GM12878 (cell line): ENCODE measurements at places on chromosomes 5 and 9. TPM values are rescaled to one million over a fixed set of nuclear protein-coding genes. Genes with fewer than 3 reads are reported as not detected.

DNA sequence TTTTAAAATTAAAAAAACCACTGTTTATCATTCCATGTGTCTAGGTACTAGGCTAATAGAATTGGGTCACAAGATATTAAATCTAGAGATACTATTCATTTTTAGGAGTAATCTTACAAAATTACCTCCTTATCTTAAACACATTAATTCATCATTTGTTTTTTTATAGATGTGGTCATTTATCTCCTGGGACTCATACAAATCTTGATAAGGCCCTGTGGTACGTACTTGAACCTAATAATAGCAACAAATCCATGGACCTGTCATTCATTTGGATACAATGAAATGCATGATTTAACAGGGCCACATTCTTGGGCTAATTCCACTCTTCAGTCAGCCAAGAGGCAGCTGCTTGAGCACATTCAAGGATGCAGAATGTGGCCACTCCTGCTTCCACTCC is 66.4 kb upstream of the MARCHF11 start:
- H3K36me3 ChIP-seq, result no peaks in the 10 kb centered on the region
- H3K4me3 ChIP-seq, result no peak overlapping the region
- H3K27me3 ChIP-seq, result no peaks in the 10 kb centered on the region
- no peaks in the 10 kb centered on the region for H3K4me1 ChIP-seq
- DNase-seq, result no peak

- H3K4me3 ChIP-seq, result no peak overlapping the region
- no peaks in the 10 kb centered on the region for H3K27me3 ChIP-seq
- no peaks in the 10 kb centered on the region for H3K4me1 ChIP-seq
- DNase-seq, result no peak
- H3K27ac ChIP-seq, result no peak overlapping the region
- H3K36me3 ChIP-seq, result no peaks in the 10 kb centered on the region
Measured at GRCh38 chr9:23707249-23707648, 118.8 kb downstream of the ELAVL2 start.

GRCh38 chr9:75083188-75083970 is 4.6 kb downstream of the NMRK1 start:
- no peaks in the 10 kb centered on the region for H3K36me3 ChIP-seq
- no peak overlapping the region for H3K27ac ChIP-seq
- no peak for DNase-seq
- no peaks in the 10 kb centered on the region for H3K27me3 ChIP-seq
- H3K4me1 ChIP-seq, result peaks cover 10% of the 10 kb centered on the region; the same call in 1 of the 2 replicates
- no peak overlapping the region for H3K4me3 ChIP-seq

DNA sequence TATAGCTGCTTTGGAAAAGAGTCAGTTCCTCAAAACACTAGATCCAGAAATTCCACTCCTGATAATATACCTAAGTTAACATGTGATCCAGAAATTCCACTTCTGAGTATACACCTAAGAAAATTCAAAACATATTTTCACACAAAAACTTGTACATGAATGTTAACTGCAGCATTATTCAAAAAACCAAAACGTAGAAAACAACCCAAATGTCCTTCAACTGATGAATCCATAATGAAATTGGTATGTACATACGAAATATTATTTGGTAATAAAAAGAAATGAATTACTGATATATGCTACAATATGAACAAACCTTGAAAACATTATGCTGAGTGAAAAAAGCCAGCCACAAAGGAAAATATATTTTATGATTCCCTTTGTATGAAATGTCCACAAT is 16.5 kb upstream of the AFF4 start:
- H3K27ac ChIP-seq, result no peak overlapping the region
- no peaks in the 10 kb centered on the region for H3K4me1 ChIP-seq
- H3K4me3 ChIP-seq, result no peak overlapping the region
- H3K27me3 ChIP-seq, result no peaks in the 10 kb centered on the region
- no peaks in the 10 kb centered on the region for H3K36me3 ChIP-seq

DNA sequence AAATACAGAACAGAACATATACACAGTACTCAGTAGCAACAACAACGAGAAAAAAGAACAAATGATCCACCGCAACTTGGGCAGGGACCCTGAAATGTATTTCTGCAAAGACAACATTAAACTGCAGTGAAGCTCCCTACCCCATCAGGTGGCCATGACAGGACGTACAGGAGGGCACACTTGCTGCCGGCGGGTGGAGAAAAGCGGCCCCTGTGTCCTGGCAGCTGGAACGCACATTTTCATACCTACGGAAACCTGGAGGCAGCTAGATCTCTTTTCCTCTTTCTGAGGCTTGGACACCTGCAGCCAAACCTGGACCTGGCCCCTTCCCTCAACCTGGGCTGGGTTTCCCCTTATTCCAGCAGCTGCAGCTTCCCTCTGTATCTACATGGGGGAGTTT is 42.2 kb upstream of the ZNF354B start:
- DNase-seq, result no peak
- H3K4me1 ChIP-seq, result no peaks in the 10 kb centered on the region
- no peak overlapping the region for H3K4me3 ChIP-seq

- DNase-seq, result peak; percentile 31
- no peak overlapping the region for H3K4me3 ChIP-seq
- H3K27me3 ChIP-seq, result no peaks in the 10 kb centered on the region
- no peaks in the 10 kb centered on the region for H3K4me1 ChIP-seq
- no peaks in the 10 kb centered on the region for H3K36me3 ChIP-seq
- H3K27ac ChIP-seq, result no peak overlapping the region
Measured at GRCh38 chr5:25713259-25713658, 1068.5 kb upstream of the CDH10 start.

DNA sequence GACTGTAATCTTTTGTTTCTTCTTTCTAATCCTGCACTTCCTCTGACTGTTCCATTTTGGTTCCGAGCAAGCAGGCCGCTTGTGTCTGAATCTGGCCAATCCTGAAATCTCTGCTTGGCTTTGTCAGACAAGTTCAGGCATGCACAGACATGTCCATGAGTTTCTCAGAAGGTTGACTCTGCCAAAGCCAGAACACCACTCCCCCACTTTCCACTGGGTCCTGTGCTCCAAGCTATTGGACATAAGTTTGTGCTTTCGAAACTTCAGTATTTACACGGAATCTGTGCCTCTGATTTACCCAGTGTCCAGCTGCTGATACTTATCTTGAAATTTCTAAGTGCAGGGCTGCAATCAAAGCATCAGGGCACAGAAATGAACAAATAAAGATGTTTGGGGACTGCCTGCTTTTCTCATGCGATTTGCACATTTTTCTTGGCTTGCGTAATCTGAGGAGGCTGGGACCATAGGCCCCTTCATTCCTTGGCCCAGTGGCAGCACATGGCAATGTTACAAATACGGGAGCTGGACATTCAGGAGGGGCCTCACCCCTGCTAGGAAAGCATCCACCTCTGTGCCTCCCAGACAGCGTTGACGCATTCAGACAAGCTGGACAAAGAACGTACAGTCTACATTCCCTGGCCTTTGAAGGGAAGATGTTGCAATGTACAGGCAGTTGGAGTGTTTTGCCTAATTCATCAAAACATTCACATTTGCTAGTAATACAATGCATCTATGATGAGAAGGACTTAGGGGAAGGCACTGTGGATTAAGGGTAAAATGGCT is 209.2 kb upstream of the PAPPA start:
- H3K27ac ChIP-seq, result no peak overlapping the region
- no peaks in the 10 kb centered on the region for H3K36me3 ChIP-seq
- H3K4me3 ChIP-seq, result no peak overlapping the region
- no peak for DNase-seq
- no peaks in the 10 kb centered on the region for H3K27me3 ChIP-seq

- no peaks in the 10 kb centered on the region; the same call in 1 of the 2 replicates for H3K27me3 ChIP-seq
- H3K36me3 ChIP-seq, result no peaks in the 10 kb centered on the region
- no peak overlapping the region for H3K27ac ChIP-seq
- DNase-seq, result no peak
- no peak overlapping the region for H3K4me3 ChIP-seq
- no peaks in the 10 kb centered on the region for H3K4me1 ChIP-seq
Measured at GRCh38 chr9:87868175-87868574, 14.5 kb upstream of the SPATA31E1 start.

DNA sequence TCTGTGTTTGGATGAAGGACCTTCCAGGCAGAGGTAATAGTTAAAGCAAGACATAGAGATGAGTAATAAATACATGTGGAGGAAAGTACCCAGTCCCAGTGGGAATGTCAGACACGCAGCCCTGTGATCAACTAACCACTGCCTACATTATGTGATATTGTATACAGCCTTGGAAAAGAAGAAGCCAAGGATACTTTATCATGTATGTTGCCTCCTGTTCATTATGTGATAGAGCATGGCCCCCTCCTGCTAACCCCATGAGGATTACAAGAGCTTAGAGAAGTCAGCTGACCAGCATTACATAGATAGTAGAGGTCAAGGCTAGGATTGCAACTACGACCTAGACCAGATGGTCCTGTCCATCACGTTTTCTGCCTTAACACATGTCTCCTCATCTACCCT is 497.0 kb upstream of the TNC start:
- H3K4me3 ChIP-seq, result no peak overlapping the region
- no peaks in the 10 kb centered on the region for H3K36me3 ChIP-seq
- no peak overlapping the region for H3K27ac ChIP-seq
- no peaks in the 10 kb centered on the region for H3K27me3 ChIP-seq
- H3K4me1 ChIP-seq, result no peaks in the 10 kb centered on the region

- H3K4me3 ChIP-seq, result no peak overlapping the region
- H3K27me3 ChIP-seq, result no peaks in the 10 kb centered on the region
- H3K27ac ChIP-seq, result no peak overlapping the region
- H3K4me1 ChIP-seq, result no peaks in the 10 kb centered on the region
- H3K36me3 ChIP-seq, result no peaks in the 10 kb centered on the region
Measured at GRCh38 chr9:98563988-98564387, 144.7 kb downstream of the GABBR2 start.

GRCh38 chr5:151624476-151624875 is 33.3 kb upstream of the FAT2 start:
- no peak overlapping the region for H3K4me3 ChIP-seq
- no peak for DNase-seq
- no peak overlapping the region for H3K27ac ChIP-seq

- no peak overlapping the region for H3K4me3 ChIP-seq
- DNase-seq, result no peak
- H3K27me3 ChIP-seq, result no peaks in the 10 kb centered on the region
- no peaks in the 10 kb centered on the region for H3K4me1 ChIP-seq
Measured at GRCh38 chr9:13274886-13275641, 4.4 kb downstream of the MPDZ start.

DNA sequence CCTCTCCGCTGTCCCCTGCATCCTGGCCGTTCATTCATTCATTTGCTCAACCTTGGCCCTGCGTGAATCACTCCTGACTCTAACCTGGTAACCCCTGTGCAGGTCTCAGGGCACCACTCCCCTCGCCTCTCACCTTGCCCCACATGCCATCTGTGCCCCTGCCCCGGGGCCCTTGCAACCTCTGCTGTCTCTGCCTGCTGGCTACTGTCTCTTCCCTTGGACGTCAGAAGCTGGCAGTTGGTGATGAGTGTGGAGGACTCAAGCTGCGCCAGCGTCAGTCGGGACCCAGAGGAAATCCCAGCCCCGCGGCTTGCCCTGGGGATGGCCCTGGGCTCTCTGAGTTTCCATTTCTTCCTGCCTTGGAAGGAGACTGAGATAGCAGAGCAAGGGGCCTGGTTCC is 154.9 kb downstream of the OLFM1 start:
- no peak overlapping the region for H3K4me3 ChIP-seq
- no peak for DNase-seq
- no peaks in the 10 kb centered on the region for H3K36me3 ChIP-seq
- no peaks in the 10 kb centered on the region; the same call in 1 of the 2 replicates for H3K27me3 ChIP-seq
- H3K27ac ChIP-seq, result no peak overlapping the region

GRCh38 chr5:175471196-175471595 is 7.2 kb upstream of the SFXN1 start:
- H3K36me3 ChIP-seq, result no peaks in the 10 kb centered on the region
- no peak overlapping the region for H3K4me3 ChIP-seq
- no peak for DNase-seq
- no peaks in the 10 kb centered on the region for H3K27me3 ChIP-seq
- H3K4me1 ChIP-seq, result no peaks in the 10 kb centered on the region
- no peak overlapping the region for H3K27ac ChIP-seq

DNA sequence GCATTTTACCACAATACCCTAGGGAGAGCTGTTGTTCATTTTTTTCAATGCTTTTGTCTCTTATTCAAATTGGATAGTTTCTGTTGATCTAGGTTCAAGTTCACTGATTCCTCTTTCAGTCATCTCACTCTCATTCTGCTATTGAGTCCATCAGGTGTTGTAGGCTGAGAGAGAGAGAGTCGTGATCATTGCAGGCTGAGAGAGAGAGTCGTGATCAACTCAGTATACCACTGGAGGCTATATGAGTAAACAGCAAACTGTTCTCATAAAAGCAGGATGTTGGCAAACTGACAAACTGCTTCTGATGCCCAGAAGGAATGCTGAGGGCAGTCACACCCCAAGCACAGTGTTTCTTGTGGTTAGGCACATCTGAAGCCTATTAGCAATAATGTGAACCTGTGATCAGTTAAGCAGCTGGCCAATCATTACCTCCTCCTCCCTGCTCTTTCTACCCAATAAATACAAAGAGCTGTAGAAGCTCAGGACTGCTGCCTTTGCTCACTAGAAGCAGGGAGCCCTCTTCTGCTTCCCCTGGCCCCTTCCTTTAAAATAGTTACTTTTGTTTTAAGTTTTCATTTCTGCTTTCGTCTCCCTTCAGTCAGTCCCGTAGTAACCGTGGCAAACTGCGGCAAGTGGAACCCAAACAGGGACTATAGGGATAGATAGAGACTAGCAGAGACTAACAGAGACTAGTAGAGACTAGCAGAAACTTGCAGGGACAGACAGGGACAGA is 476.1 kb upstream of the ACO1 start:
- no peaks in the 10 kb centered on the region for H3K36me3 ChIP-seq
- no peaks in the 10 kb centered on the region for H3K4me1 ChIP-seq
- no peaks in the 10 kb centered on the region for H3K27me3 ChIP-seq
- DNase-seq, result peak; percentile 1
- no peak overlapping the region for H3K4me3 ChIP-seq
- no peak overlapping the region for H3K27ac ChIP-seq

DNA sequence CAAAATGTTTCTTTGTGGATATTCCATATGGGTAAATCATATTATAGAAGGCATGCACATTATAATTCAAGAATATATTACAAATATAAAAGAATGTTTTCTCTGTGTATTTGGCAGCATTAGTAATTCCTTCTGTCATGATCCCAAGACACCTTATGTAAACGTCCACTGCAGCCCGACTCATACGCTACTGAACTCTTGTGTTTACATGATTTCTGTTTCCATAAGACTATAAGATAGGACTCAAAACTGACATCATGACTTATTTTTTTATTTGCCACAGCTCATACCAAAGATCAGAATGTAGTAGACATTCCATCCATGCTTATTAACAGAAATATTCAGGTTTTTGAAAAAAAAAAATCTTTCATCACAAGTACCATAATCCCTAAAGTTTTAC is 234.1 kb downstream of the AP3B1 start:
- no peaks in the 10 kb centered on the region for H3K4me1 ChIP-seq
- peaks cover 2% of the 10 kb centered on the region for H3K36me3 ChIP-seq
- DNase-seq, result no peak
- no peak overlapping the region for H3K27ac ChIP-seq
- H3K4me3 ChIP-seq, result no peak overlapping the region
- no peaks in the 10 kb centered on the region for H3K27me3 ChIP-seq

Gene KIAA0825
- total RNA-seq, result 1.2 and 1.3 TPM in 2 replicates

Gene LIX1
- total RNA-seq, result not detected in 2 replicates

Gene FAM153A
- total RNA-seq, result 0.18 and 0.37 TPM in 2 replicates

Gene BTNL3
- not detected in 2 replicates for total RNA-seq

Gene KIAA1958
- total RNA-seq, result 7.3 and 8.7 TPM in 2 replicates

Gene RFX3
- total RNA-seq, result 11.9 and 14.8 TPM in 2 replicates

Gene NMUR2
- not detected in 2 replicates for total RNA-seq

Gene SLC22A4
- total RNA-seq, result 0.13 and 0.21 TPM in 2 replicates

Gene TMEM174
- not detected in 2 replicates for total RNA-seq

Gene FOXD4L6
- not detected in 2 replicates for total RNA-seq

Gene TXNDC8
- total RNA-seq, result not detected in 2 replicates

Gene SLC9A3
- total RNA-seq, result 2.3 and 2.5 TPM in 2 replicates
